ENCODE measurements at places on chromosomes 13 and 19.
A peak's percentile ranks its signal among the peaks of the same experiment; 100 is the strongest.

GRCh38 chr19:51572410-51572809, 1.3 kb downstream of the ZNF175 start:
- no peak for DNase-seq

GRCh38 chr13:94224670-94225069, 254.8 kb downstream of the DCT start:
- no peak for DNase-seq

- DNase-seq = peak; percentile 53
Observed at GRCh38 chr19:54168174-54168917, 4.6 kb downstream of the TMC4 start.

GRCh38 chr19:38252941-38253691, 3.1 kb downstream of the PPP1R14A start:
- no peak for DNase-seq

DNA sequence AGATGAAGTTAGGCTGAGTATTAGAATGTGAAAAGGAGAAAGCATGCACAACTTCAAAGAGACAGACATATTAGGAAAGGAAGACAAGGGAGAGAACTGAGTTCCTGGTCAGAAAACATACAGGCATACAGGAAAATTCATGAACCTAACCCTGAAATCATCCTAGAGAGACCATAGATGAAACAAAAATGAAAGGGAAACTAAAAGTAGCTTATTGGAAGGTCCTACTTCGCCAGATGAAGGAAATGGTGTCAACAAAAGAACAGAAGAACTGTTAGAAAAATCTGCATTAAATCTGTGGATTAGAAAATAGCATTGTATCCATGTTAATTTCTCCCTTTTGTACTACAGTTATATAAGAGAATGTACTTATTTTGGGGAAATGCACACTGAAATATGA, 169.0 kb upstream of the UFM1 start:
- DNase-seq = no peak

DNA sequence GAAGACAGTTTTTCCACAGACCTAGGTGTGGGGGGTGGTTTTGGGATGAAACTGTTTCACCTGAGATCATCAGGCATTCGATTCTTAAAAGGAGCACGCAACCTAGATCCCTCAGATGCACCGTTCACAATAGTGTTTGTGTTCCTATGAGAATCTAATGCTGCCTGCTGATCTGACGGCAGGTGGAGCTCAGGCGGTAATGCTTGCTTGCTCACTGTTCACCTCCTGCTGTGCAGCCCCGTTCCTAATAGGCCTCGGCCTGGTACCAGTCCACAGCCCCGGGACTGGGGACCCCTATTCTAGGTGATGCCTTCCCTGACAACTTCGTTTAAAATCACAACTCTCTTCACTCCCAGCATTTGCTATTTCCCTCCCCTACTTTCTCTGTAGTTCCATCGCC, 149.6 kb downstream of the IER2 start:
- no peak for DNase-seq

- no peak for DNase-seq
Observed at GRCh38 chr13:33676045-33676989, 141.6 kb upstream of the RFC3 start.

DNA sequence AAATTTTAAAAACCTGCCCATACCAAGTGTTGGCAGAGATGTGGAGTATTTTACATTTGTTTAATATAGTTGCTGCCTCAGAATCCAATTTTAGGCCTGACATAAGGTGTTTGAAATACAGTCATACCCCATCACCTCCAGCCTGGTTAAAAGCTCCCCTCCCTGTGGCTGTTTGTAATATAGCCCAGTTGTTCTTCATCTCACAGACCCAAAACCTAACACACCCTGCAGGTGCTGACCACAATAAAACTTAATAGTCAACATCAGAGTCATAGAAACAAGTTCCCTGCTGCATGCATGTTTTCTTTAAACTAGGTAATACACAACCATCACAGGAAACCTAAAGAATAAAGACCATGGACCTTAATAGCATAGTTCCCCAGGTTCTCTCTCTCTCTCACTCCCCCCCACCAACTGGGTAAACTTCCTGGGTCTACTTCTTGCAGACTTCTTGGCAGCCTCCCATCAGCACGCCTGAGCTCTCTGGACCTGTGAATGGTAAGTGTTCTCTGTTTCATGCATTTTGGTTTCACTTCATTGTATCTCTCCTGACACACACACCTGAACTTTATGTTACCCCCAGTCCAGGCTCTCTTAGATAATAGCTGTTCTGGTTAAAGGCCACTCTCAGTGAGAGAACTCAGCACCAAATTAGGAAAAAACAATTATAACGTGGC, 1369.9 kb downstream of the EFNB2 start:
- no peak for DNase-seq

GRCh38 chr13:72851678-72852014, 69.7 kb downstream of the PIBF1 start:
- DNase-seq = no peak

GRCh38 chr19:43784981-43785808, 4.4 kb upstream of the KCNN4 start:
- DNase-seq = peak; percentile 30

DNA sequence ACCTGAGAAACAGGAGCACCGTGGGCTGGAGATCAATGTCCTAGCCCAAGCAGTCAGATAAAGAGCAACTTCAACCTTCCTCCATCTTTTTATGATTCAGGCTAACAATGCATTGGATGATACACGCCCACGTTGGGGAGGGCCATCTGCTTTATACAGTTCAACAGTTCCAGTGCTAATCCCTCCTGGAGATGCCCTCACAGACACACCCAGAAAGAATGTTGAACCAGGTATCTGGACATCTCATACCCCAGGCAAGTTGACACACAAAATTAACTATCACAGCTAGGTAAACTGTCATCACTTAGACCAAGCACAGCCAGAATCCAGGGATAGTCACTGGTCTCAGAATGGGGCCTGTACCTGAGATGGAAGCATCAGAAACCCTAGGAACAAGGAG, 20.6 kb upstream of the SERPINE3 start:
- no peak for DNase-seq

- DNase-seq = no peak
Observed at GRCh38 chr13:92143766-92144165, 745.3 kb downstream of the GPC5 start.

- DNase-seq = no peak
Observed at GRCh38 chr19:616062-616700, 17.2 kb downstream of the POLRMT start.

DNA sequence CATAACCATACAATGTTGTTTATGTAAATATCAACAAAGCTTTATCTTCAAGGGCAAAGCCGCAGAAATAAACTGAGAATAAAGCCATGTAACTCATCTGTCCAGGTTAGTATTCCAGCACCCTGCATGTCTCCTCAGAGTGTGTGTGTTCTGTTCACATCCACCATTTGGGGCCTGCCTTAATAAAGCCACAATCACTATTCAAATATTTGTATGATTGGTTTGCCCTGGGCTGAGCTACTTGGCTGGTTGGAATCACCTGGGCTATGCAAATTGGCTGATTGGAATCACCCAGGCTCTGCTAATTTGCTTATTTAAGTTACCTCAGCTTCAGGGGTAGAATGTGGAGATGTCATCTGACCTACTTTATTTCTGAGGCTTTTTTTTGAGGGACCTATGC, 42.4 kb upstream of the ZNF737 start:
- no peak for DNase-seq

DNA sequence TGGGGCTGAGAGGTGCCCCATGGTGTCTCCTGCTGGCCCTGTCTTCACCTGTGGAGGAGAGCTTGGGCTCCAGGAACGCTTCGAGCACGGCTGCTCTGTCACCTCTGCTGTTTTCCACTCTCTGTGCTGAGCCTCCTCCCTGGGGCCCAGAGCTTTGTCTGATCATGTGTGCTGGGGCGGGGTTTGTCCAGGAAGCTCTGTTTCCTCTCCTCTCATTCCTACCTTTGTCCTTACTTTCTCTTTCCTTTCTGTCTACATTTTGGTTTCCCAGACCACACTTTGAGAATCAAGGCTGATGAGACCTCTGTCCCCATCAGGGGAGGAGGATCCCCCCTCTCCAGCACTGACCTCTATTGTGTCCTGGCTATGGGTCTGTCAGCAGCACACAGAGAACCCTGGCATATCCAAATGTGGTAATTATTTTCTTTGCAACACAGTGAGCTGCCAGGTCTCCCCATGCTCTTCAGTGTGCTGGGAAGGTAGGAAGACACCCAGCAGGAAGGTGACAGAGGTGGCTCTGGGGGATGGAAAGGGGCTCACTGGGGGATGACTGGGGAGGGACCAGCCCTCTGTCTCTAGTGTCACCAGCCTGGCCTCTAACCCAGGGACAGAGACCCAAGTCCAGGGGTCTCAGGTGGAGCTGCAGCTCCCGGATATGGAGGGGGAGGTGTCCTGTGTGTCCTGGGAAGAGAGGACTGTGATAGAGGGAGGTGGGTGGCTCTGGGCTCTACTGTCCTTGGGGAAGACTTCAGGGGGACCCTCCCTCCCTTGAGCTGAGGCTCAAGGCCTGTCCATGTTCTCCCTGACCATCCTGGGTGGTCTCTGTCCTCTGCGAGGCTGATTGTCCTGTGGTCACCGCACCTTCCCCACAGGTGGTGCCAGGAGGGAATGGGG, at the start of gene CEACAM1:
CEACAM1 (minus strand) TSS at position 128 of the 894 bp plus-strand sequence; CDS start at position 21, 107 bp downstream.
- no peak for DNase-seq

Data from NCI-H187 treated with DMSO at 0.1 percent for 48 hours (cell line).